CD4-positive, alpha-beta T cell treated with Interleukin-17A for 4 hours (primary cell): ENCODE measurements at places on chromosomes 11 and 22.

- no peak for DNase-seq
Observed at GRCh38 chr11:72012897-72013721, 14.4 kb downstream of the IL18BP start.

- no peak for DNase-seq
Observed at GRCh38 chr11:121299417-121299816, 6.8 kb downstream of the SC5D start.

DNA sequence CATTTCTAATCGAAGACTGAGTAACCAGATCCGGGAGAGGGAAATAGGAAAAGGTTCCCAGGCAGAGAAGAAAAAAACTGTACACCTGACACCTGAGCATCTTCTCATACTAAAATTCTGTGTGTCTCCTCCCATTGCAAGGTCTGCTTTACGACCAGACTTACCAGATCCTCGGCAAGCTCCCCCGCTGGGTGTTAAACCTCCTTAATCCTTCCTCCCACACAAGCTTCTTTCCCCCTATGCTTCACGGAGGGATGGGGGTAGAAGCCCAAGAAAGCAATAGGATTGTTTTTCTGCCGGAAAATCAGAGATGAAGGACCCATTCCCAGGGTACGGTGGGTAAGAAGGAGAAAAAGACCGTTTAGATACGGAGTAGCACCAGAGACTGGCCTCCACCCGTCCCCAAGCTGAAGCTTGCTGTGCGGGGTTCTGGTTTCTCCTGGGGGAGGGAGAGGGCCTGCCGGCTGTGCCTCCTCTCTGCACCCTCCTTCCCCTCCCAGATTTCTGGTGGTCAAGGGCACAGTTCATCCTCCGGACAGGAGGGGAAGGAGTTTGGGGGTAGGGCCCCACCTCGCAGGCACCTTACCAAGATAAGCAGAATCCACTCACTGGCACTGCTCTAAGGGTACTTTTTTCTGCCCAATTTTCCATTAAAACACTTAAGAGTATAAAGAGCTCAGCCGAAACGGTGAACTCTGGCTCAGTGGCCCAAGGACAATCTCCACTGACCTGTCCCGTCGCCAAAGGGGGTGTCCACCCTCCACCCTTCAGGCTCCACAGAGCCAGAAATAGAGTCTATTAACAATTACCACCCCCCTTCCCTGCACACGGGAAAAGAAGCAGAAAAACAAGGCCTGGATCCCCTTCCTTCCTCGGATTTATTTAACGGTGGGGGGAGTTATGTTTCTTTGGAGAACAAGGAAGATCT is 1.2 kb downstream of the TOB2 start:
- DNase-seq: peak; percentile 25

DNA sequence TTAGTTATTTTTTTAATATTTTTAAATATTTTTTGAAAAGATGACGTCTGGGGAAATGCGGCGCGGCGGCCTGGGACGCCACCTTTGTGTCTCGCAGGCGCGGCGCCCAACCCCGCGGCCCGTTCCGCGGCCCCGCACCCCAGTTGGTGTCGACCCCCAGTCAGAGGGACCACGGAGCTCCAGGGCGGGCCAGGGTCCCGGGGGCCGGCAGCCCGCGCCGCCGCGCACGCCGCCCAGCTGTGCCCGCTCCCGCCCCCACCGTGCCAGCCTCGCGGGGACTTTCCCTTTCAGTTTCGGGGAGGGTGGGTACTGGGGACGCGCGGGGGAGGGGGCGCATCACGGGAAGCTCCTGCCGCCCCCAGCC is 1.6 kb downstream of the CCND1 start:
- peak; percentile 53 for DNase-seq

DNA sequence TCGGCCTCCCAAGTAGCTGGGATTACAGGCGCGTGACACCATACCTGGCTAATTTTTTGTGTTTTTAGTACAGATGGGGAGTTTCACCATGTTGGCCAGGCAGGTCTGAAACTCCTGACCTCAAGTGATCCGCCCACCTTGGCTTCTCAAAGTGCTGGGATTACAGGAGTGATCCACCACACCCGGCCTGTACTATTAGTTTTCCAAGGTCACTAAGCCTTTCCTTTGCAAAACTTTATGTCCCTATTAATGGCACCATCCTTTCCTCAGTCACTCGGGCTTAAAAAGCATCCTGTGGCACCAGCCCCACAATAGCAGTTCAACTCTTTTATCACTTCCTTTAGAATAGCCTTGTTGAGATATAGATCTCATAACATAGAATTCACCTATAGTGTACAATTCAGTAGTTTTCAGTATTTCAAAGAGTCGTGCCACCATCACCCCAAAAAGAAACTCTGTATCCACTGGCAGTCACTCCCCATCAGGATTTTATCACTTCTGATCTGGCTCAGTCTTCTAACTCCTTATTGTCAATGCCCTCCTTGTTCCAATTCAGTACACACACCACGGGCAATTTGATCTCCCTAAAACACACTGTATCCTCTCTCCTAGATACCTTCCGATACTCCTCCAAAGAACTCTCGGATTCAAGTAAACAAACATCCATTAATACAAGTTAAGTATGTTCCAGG is 921 bp upstream of the BCL2L13 start:
- DNase-seq: no peak

DNA sequence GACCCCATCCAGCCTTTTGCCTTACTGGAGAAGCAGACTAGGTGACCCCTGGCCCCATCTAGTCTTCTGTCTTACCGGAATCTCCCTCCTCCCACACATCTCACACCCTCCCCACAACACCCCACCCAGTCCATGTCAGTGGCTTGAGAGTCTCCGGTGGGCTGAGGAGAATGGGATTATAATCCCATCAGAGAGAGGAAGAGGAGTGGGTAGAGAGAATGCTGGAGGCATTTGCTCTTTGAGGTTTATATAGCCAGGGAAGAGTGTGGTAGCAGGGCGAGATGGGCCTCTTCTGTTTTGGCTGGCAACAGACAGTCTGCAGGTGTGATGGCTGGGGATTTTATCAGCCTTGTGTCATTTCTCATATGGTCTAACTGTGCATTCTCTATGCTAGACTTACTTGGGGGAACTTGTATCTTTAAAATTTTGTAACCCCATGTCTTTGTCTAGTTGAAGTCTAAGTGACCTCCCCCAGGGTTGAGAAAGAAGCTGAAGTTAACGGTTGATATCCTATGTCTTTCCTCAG is 50.3 kb downstream of the GRAMD1B start:
- DNase-seq: no peak

- no peak for DNase-seq
Observed at GRCh38 chr11:2521081-2521732, 76.4 kb downstream of the KCNQ1 start.

GRCh38 chr11:2666401-2666741 is 33.4 kb downstream of the KCNQ1OT1 start:
- no peak for DNase-seq

DNA sequence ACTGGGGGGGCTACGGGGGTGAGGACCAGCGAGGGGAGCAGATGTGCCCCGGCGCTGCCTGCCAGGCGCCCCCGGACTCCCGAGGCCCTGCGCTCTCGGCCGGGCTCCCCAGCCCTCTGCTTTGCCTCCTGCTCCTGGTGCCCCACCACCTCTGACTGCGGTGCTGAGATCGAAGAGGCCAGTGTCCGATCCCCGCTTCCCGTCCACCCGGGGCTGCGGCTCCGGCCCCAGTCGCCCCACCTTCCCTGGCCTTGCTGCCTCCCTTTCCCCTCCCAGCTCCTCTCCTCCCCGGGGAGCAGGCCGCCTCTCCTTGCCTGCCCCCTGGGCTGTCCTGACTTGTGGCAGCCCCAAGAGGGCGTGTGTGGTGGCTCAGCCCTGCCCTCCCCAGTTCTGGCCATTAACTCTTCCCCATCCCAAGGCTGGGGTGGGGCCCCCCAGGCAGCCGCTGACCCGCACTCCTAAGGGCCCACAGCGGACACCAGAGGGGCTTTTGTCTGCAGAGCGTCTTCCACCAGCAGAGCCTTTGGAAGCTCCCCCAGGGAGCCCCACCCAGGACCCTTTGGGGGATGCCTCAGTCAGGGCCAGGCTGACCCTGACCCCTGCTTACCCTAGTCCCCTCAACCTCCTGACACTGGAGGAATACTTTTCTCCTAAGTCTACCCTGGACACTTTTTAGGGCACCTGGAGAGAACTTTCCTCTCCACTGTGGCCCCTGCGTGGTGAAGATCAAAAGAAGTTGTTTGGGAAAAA is 16.6 kb downstream of the RTN4RL2 start:
- peak; percentile 49 for DNase-seq

DNA sequence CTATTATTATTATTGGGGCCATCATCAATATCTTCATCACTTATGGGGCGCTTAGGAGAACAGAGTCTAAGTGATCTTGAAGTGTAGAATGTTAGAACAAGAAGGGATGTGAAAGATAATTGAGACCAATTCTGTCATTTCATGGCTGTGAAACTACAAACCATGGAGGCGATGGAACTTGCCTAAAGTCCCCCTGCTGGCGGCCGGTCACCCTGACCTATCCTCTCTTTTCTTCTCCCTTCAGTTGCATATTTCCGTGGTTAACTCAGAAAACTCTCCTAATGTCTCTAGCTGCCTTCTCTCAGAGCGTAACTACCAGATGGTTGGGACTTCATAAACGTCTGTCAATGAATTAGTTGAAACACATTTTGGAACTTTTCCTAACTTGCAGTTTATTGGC is 6.6 kb upstream of the OR4B1 start:
- DNase-seq: peak; percentile 7

DNA sequence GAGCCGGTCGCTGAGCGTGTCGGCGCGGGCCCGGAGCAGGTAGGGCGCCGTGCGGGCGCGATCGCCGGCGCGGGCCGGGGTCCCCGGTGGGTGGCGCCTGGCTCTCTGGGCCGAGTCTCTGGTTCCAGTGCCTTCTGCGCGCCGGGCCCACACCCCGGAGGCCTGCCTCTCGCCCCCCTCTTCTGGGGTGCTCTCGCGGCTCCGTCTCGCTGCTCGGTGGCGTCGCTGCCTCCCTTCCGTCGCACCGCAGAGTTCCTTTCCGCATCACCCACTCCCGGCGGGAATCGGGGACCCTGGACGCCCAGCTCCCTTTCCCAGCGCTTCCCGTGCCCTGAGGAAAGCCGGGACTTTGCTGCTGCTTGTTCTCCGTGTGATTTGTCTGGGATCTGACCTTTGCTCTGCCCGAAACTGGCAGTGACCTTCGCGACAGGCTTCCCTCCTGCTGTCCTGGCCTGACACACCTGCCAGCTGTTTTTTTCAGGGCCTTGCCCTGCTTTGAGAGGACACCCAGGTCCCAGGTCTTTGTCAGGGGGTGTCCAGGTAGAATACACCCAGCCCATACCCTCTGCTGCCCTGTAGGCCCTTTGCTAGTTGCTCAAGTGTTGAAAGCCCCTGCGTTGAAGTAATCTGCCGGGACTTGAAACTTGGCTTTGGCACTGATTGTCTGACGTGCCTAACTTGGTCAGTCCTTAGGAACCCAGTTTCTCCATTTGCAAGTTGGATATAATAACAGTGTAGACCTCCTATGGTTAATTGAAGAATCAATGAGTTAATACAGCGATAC is 711 bp downstream of the FDX1 start:
- DNase-seq: peak; percentile 66

DNA sequence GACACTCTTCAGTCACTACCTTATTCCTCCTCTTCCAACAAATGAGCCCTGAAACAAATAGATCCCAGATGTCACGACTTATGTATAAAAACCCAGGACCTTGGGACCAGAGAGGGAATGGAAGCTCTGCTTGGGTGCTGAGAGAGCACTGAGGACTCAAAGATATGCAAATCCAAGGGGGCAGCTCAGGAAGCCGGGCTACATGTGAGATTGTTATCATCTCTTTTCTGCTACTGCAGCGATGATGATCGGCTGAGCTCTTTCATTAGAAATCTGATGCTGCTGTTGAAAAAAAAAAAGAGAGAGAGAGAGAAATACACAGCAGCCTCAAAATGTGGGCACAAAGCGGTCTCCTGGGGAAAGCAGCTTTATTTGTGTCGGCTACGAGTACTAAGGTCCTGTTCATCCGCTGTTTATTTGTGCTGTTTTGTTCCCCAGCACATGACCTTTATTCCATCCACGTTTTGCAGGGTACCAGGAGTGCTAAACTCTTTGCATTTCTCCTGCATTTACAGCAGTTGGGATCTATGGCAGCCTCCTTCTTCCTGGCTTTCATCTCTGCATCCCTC is 120.2 kb downstream of the TRIM29 start:
- no peak for DNase-seq

DNA sequence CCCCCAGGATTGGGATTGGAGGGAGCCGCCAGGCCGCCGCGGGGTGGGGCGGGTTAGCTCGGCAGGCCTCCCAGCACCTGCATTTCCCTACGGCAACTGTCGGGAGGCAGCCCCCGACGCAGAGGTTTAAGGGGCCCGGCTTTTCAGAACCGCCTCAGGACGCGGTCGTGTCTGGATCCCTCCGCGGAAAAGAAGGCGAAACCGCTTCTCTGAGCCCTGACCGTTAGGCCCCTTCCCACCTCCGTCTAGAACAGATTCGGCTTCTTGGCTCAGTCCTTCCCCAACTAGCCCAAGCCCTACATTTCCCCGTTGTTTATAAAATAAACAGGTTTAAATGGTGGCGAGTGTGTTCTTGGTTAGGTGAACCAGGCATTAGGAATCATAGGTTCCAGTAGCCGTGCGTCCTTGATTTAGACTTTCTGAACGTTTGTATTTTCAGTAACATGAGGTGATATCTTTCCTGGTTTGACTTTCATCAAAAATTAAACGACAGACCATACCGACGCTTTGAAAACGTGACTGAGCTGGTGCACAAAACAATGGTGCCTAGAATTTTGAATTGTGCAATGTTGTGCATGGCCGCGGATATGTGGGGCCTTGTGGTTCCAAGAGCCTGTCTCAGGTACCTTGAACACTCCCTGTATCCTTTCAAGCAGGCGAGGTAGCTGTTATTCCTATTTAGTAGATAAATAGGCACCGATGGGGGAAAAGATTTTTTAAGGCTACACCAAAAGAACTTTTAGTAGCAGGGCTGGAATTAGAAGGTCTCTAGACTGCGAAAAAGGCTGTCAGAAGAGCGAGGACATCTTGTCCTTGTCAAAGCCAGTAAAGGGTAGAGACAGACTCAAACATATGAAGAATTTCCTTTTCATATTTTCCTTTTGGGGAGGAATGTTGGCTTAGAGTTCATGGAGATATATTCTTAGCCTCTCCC is 1.2 kb upstream of the HSPA8 start:
- peak; percentile 61 for DNase-seq

GRCh38 chr11:15224466-15224865 is 109.7 kb downstream of the INSC start:
- DNase-seq: no peak

DNA sequence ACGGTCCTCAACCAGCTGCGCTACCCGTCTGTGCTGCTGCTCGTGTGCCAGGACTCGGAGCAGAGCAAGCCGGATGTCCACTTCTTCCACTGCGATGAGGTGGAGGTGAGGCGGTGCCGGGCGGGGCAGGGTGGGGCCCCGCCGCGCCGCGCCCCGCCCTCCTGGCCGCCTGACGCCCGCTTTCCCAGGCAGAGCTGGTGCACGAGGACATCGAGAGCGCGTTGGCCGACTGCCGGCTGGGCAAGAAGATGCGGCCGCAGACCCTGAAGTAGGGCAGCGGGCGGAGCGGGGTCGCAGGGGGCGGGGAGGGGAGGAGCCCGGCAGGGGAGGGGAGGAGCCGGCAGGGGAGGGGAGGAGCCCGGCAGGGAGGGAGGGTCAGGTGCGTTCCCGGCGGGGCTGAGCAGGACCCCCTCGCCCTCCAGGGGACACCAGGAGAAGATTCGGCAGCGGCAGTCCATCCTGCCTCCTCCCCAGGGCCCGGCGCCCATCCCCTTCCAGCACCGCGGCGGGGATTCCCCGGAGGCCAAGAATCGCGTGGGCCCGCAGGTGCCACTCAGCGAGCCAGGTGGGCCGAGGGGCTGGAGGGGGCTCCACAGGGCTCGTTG is 14.7 kb downstream of the EPS8L2 start:
- peak; percentile 31 for DNase-seq
